ENCODE measurements at places on chromosomes 2 and 18.

DNA sequence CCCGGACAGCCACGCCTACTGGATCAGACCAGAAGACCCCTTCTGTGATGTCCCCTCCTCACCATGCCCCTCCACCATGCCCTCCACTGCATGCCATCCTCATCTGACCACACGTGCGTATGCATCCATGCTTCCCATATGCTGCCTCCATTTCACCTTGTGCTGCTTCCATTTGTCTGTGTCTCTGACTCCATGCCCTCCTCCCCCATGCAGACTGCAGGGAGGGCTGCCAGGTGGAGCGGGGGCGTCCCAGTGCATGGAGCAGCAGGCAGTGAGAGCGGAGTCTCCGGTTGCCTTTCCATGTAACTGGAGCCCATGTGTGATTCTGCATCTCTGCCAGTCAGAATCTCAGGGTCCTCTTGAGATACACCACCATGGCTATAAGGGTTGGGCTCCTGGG, 52.6 kb downstream of the COA5 start:
- DNase-seq: no peak

GRCh38 chr2:46184794-46185583, 112.2 kb upstream of the EPAS1 start:
- DNase-seq: no peak

DNA sequence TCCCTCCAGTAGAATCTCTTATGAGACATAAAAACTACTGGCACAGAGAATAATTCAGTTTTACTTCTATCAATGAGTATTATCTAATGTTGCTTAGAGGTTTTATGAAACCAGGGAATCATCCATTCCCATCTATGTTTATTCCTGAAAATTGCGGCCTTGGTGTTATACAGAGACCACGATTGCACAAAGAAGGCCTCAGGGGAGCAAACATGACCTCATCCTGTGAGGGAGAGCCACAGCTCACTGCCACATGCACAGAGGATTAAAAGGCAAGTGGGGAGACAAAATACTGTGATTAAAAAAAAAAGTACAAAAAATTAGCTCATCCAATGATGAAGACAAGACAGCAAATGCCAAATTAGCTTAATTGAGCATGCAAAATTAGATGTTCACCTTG, 111.8 kb upstream of the SLC35G4 start:
- no peak for DNase-seq

DNA sequence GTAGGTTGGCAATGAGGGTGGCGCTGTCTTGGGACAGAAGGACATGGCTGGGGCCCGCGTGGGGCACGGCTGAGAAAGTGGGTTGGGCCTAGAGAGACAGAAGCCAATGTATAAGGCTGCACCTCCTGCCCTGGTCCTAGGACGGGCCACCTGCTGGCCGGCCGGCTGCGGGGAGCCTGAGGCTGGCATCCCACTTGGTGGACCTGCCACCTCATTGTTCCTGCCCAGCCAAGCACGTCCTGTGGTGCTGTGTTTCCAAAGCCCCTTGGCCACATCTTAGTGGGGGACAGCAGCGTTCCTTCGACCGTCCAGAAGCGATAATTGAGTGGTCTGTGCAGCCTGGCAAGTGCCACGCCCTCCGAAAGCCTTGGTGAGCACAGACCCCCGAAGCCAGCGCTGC, 223.9 kb downstream of the LDLRAD4 start:
- DNase-seq: no peak

DNA sequence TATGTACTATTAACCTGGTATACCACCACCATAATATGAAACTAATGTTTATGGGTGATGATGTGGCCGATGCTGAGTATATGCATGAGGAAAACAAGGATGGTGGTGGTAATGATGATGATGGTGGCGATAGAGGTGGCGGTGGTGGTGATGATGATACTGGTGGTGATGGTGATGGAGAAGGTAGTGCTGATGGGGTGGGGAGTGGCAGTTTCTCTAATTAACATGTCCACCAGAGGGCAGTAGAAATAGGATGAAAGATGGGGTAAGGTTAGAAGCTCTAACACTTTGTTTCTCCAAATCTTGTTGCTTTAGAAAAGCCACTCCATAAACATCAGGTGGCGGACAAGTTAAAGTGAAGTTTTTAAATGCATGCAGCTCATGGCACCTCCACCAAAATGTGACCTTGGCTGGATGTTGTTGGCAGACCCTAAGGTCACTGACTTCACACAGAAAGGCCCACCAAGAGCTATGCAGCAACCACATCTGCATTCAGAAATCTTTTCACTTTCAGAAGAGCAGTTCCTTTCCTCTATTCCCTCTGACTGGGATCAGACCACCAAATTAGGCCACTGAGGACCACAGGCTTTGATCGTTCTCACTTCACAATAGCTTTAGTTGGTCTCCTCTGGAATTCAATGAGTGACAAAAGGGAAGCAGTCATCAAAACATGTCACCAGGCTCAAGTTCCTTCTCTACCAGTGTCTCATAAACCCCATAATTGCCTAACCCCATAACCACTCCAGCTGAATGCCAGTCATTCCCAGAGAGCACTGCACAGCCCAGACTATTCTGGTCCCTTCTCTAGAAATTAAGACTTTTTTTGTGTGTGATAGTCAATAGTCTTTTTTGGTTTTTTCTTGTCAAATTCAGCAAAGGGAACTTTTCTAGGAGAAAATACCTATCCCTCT, 7.5 kb upstream of the BCL11A start:
- DNase-seq: peak; percentile 29

- DNase-seq: no peak
Measured at GRCh38 chr2:86239326-86239725, 40.1 kb downstream of the MRPL35 start.

DNA sequence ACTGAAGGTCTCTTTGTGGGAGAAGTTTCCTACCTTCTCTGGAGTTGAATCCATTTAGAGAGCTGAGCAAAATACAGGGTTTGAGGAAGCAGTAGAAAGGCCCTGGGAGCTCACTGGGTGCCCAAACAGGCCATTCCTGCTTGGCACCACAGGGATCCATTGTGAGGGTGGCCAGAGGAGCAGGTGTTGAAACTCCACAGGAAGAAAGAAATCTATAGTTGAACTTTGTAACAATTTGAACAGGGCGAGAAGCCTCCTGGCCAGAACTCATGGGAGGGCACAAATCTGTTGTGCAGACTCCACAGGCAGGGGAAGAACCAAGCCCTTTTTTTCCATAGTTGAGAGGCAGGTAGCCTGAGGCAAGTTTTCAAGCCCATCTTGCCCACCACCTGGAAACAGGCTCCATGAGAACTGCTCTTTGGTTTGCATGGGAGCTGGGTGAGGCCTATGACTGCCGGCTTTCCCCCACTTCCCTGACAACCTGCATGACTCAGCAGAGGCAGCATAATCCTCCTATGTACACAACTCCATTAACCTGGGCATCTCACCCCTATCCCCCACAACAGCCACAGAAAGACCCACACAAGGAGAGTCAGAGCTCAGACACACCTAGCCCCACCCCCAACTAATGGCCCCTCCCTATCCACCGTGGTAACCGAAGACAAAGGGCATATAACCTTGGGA, 1053.0 kb downstream of the TSN start:
- no peak for DNase-seq

- no peak for DNase-seq
Measured at GRCh38 chr2:144078106-144078505, 441.8 kb downstream of the ZEB2 start.

DNA sequence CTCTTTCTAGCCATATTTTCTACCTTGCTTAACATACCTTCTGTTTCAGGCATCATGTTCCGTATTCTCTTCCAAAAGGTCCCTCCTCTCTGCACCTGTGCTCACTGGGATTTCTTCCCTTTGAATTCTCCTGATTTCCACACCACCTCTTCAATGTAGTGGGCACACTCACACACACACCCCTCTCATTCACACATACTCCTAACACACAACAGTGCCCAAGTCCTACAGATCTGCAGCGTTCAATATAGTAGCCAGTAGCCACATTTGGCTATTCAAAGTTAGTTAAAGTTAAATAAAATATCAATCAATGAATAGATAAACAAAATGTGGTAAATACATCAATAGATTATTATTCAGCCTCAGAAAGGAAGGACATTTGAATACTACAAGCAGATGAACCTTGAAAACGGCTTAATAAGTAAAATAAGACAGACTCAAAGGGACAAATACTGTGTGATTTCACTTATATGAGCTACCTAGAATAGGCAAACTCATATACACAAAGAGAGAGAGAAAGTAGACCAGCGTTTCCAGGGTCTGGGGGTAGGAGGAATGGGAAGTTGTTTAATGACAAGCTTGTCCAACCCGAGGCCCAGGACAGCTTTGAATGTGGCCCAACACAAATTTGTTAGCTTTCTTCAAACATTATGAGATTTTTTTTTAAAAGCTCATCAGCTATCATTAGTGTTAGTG, 34.4 kb downstream of the MYCN start:
- DNase-seq: no peak

DNA sequence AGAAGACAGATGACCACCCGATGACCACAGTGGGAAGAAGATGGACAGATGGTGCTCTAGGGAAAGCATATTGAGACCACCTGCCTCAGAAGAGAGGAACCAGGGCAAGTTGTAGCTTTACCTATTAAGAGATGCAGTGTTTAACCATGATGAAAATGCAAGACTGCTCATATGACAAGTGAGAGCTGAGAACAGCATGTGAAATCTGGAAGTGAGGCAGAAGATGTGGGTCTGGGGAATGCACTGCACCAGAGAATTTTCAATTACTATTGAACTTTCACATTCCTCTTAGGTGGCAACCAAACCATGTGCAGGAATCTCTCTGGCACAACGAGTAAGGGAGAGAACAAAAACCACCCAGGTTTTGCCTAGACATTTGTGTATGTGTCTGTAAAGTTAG, 184.8 kb upstream of the CRIM1 start:
- no peak for DNase-seq

- no peak for DNase-seq
Measured at GRCh38 chr2:72275084-72275483, 127.4 kb upstream of the CYP26B1 start.

- DNase-seq: no peak
Measured at GRCh38 chr2:65473045-65473444, 40.6 kb upstream of the SPRED2 start.

- DNase-seq: no peak
Measured at GRCh38 chr2:38601463-38602135, 1.1 kb downstream of the HNRNPLL start.

GRCh38 chr2:175930504-175930903, 71.6 kb downstream of the LNPK start:
- DNase-seq: no peak

GRCh38 chr2:161020437-161020836, 139.8 kb upstream of the TANK start:
- no peak for DNase-seq

GRCh38 chr2:37793004-37793403, 121.6 kb upstream of the CDC42EP3 start:
- no peak for DNase-seq

- DNase-seq: peak; percentile 32
Measured at GRCh38 chr18:47997338-47997780, 66.9 kb upstream of the SMAD2 start.

GRCh38 chr2:158647436-158648231, 147.5 kb upstream of the DAPL1 start:
- DNase-seq: no peak

DNA sequence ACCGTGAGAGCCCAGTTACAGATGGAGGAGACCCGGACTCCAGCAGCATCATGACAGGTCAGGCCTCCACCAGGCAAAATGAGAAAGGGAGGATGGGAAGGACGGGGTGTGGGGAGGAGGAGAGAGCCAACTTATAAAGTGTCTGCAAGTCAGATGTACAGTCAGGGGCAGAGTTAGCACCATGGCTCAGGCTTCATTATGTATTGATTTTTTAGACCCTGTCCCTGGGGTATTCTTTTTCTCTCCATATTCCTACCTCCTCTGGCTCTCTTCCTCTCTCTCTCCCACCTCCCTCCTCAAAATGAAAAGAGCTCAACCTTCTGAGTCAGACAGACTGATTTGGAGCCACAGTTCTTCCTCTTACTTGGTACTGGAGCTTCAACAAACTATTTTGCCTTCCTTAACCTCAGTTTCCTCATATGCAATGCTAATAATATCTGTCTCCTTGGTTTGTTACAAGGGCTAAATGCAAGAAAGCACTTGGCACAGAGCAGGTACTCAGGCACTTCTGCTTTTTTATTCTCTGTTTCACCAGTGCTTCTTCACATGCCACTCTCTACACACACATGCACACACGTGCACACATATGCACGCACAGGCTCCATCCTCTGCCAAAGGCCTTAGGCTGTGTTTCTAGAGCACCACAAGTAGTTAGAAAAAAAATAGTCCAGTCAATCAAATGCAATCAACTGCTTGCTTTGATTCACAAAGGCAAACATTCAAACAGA, 92.3 kb upstream of the PKDCC start:
- peak; percentile 15 for DNase-seq

DNA sequence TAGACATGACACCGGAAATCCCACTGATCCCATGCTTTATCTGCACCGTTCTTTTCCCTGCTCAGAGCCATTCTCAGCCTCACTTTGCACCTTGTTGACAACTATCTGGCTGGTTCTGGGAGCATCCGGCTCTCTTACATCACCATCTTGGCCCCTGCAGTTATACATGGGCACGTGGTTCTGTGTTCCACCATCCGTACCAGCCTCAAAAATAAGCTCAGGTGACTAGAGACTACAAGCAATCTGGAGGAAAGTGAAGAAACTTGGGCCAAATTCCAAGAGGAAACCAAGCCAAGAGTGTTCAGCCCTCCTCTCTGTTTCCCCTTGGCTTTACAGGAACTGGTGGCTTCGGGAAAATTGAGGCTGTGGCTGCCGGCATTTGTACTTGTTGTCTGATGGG, 244.6 kb upstream of the ACVR2A start:
- no peak for DNase-seq
